Suppressor macrophage treated with lipopolysaccharide for 4 hours (primary cell): ENCODE measurements at places on chromosomes 12 and 14.

GRCh38 chr14:35046751-35047536, 872 bp downstream of the FAM177A1 start:
- DNase-seq: peak; percentile 21

DNA sequence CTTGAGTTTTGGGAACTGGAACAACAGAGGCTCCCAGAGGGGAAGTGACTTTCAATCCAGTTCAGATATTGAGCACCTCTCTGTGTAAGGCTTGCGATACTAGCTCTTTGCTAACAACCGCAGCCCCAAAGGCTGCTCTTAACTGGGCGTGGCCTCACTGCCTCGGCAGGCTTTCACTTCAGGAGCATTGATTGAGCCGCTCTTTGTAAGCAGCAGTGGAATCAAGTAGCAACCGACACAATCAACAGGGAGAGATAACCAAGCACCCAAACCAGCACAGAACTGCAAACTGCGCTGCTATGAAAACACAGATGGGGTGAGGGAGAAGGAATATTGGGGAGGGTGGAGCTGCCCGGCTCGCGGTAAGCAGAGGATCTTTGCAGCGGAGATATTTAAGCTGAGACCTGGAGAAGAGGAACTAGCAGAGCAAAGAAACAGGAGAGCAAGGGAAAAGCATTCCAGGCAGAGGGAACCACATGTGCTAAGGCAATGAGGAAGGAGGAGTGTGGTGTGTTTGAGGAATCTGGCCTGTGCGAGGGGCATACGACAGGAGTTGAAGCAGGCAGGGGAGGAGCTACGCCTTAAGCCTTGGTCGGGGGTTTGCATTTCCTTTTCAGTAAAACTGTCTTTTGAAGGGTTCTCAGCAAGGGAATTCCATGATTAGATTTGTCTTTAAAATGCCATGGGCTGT, 17.3 kb upstream of the YY1 start:
- DNase-seq: peak; percentile 87

GRCh38 chr14:93075891-93076290, 39.8 kb downstream of the ITPK1 start:
- no peak for DNase-seq

- DNase-seq: no peak
These were observed 1119.6 kb upstream of the FLRT2 start for GRCh38 chr14:84410344-84410743.

DNA sequence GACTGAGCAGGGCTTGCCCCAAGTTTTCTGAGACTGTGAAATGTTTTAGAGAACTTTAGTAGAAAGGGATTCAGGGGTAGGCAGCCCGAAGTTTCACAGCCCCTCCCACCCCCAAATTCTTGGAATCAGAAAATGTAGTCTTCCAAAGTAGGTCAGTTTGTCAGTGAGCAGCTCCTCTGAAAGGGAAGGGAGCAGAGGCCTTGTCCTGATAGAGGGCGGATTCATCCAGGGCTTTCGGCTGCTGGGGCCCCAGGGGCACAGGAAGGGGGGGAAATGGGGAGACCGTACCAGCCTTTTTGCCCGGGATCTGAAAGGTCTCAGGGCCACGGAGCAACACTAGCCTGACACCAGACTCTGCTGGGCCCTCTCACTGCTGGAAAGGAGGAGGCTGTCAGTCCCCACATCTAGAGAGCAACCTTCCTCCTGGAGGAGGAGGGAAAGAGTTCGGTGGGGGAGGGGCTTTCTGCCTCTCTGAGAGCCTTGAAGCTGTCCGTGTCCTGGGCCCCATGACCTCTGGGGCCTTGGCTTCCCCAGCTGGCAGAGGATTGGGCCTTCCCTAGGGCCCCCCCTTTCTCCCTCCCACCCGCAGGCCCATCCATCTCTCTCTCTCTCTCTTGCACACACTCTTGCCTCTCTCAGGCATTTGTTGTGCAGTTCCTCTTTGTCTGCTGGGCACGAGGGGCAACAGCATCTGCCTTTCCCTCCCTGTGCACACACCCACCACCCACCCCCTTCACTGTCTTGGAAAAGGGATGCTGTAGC, at the start of gene IKZF4:
Gene IKZF4 (plus strand): TSS at position 621 of the 762 bp plus-strand sequence. CDS start 451 bp downstream, outside the sequence.
- DNase-seq: peak; percentile 25

GRCh38 chr12:39459027-39459434, 16.1 kb upstream of the KIF21A start:
- DNase-seq: no peak

GRCh38 chr14:68147303-68147702, 327.7 kb downstream of the RAD51B start:
- no peak for DNase-seq

DNA sequence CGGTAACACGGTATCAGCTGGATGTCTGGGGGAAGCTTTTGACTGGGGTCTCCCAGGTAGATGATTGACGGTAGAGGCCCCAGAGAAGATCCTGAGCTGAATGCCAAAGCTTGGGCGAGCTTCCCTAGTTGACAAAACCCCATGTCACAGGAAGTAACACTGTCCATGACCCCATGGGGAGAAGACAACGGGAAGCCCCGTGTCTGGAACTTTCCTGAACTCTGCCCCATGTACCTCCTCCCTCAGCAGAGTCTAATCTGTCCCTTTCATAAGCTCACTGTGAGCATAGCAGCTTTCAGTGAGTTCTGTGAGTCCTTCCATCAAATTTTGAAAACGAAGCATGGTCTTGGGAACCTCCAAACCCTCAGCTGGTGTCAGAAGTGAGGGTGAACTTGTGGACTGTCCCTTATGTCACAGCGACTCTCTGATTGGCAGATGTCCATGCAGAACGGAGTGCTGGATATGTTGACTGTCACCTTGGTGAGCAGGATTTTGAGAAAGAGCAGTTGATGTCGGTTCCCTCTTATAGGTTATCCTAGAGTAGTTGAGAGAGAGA, 29.7 kb upstream of the BEGAIN start:
- peak; percentile 46 for DNase-seq

- no peak for DNase-seq
These were observed 1487.7 kb upstream of the SEL1L start for GRCh38 chr14:83021323-83021722.

GRCh38 chr14:45251912-45252311, 1.1 kb downstream of the MIS18BP1 start:
- peak; percentile 90 for DNase-seq

GRCh38 chr14:106276326-106277267, 750.2 kb downstream of the TMEM121 start:
- DNase-seq: no peak

DNA sequence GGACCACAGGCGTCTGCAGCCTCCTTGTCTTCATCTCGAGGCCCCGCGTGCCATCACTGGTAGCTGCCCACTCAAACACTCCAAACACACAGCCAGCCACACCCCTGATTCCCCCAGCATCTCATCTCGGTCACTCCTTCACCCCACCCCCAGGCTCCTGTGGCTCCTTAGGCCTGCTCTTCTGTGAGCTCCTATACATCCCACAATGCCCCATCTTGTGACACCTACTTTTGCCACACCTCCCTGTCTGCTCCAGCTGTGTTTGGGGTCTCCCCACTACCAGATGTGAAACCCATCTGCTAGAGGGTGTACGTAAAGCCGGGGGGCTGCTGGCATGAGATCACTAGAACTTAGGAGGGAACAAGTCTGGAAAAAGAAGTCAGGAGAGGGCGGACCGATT, 4.1 kb downstream of the AKT1 start:
- no peak for DNase-seq

DNA sequence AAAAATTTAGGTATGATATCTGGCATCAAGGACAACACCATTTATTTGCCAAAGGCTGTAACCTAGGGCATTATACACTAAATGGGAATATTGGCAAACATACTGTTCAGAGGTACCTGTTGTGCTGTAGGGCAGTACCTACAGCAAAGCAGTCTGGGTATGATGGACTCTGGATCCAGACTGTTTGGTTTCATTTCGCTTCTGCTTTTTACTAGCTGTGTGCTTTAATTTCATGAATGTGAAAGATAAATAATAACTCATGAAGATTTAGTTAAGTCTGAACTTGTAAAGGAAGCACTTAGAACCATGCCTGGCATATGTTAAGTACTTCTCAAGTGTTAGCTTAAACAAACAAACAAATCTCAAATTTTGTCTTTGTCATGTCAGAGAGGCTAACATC, 17.7 kb upstream of the SLC38A2 start:
- no peak for DNase-seq

GRCh38 chr14:100467046-100467750, 120.0 kb downstream of the BEGAIN start:
- DNase-seq: no peak

DNA sequence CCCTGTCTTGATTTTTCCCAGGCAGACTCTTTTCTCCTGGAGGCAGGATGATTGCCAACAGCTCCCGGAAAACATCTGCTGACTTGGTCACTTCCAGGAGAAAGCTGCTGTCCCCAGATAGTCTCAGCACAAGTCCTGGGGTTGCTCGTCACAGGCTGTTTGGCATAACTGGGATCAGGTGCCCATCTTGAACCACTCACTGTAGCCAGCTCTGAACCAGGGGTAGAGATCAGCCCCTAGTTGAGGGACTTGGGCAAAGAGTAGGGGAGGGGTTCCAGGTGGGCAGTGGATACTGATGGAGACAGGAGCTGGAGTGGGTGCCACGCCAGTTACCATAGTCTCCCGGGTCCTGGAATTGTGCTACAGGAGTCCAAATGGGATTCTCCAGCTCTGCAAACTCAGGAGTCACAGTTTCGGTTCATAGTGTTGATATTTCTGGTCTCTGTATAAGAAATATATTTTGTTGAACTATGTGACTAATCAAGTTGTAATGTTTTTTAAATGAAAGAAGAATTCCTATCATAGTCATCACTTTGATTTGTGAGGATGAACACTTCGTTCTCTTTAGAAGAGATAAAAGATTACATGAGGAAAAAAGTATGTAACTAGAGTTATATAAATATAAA, 1154.5 kb downstream of the AACS start:
- no peak for DNase-seq

DNA sequence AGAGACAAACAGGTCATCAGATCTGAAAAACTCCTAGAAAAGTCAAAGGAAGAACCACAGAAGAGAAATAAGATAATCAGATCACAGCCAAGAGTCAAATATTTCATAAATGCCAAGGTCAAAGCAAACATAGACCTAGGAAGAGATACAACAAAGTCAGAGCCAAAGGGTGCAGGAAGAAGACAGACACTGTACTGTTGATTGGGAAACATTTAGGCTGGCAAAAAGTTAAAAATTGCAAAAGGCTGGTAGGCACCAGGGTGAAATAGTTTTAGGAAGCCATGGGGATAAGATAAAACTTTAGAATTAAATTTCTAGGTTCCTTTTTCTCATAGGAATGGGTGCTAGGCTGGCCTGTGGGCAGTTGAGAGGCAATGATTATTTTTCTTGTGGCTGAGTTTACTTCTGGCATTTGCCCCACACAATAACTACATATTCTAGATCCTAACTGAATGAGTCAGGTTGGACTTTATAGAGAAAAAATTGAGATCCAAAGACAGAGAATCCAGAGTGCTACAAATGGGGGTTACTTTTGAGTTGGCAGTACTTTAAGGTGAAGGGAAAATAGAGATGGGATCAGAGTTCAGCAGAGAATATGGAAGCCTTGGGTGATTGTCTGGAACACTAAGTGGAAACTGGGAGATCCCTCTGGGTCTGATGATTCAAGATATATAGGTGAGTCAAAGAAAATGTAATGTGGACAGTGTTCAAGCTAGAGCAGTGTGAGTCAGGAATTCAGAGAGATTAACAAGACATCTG, 215.5 kb downstream of the C12orf50 start:
- DNase-seq: no peak

DNA sequence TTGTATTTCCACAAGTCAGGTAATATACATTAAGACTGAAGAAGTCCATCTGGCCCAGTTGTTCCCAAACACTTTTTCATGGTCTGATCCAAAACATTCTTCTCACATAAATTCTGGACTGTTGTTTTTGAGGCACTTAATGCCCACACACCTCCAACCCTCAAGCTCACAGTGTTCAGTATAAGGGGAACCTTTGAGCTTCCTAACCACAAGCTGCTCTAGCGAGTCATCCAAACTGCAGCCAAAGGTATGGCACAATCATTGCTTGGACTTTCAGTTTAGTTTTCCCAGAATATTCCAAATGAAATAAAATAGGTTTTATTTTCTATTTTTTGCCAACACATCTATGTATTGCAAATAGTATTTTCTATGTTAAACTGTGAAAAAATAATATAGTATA, 103.0 kb downstream of the PUS7L start:
- DNase-seq: peak; percentile 2

DNA sequence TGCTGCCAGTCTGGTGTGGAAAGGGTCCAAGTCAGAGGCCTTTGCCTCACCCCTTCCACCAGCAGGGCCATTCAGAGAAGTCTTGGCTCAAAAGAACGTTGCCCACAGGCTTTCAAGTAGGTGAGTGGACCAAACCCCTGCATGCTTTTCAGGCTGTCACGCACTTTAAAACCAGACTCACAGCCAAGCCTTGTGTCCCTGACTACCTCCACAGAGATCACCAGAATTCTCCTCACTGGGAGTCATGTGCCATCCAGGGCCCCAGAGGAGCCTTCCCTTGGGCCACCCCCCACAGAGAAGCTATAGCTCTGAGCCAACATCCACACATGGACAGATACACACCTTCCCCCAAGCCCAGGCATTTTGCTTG, 283.1 kb downstream of the DPF3 start:
- DNase-seq: no peak

GRCh38 chr14:43790681-43791080, 716.4 kb downstream of the FSCB start:
- DNase-seq: no peak

DNA sequence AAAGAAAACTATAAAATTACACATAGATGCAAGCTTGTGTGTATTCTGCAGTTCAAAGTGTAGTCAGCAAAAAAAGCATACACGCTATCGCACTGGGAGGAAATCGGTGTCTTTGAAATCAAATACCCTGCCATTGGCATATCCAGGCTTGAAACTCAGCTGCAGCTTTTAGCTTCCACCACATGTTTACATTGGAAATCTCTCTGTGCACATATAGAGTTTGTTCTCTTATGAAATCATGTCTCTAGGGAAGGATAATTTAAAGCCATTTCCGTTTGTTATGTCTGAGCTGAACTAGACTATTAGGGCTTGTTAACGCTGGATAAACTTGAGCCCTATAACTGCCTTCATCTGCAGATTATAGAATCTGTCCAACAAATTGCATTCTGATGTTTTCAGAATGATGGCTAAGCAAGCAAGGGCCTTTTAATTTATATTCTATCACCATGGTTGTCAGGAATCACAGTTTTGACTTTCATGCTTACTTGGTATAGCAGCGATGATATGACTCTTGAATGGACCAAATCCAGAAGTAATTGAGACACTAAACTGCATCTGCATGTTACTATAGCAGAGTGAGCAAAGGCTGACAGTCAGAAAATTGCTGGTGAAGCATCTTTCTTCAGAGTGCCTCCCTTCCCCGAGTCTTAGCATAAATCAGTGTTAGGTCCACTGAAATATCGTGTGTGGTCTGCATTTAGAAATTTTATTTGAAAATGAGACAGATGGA, 442.8 kb downstream of the ZFP36L1 start:
- DNase-seq: no peak
